ENCODE measurements at places on chromosomes 1 and 21.

DNA sequence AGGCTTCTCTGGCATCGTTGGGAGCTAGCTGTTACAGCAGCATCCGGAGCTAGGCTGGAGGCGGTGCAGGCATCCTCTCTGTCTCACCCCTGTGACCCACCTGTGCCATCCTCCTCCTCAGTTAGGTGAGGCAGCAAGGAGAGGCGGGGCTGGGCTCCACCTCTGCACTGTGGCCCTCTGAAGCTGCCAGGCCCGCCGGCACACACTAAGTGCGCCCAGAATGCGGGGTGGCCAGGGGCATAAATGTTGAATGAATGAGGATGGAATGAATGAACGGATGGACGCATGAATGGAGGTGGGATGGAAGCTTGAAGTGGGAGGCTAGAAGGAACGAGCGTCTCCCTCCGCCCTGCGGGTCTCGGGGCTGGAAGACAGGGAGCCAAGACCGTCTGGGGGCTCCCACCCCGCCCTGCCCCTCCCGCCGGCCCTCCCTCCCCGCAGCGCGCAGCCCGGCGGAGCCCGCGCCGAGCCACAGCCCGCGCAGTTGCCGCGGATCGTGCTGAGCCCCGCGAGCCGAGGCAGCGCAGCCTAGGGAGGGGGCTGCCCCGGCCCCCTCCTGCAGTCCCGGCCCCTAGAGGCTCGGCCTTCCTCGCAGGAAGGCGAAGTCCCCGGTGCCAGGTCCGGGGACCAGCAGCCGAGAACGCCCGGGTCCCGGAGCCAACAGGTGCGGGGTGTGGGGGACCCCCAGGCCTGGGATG lies at the start of gene HCRTR1:
HCRTR1 (plus strand) TSS at position 472 of the 698 bp plus-strand sequence. CDS start 1,504 bp downstream, outside the sequence.
- DNase-seq: no peak

GRCh38 chr1:56585985-56586384 lies 6.6 kb upstream of the PLPP3 start:
- no peak for DNase-seq

DNA sequence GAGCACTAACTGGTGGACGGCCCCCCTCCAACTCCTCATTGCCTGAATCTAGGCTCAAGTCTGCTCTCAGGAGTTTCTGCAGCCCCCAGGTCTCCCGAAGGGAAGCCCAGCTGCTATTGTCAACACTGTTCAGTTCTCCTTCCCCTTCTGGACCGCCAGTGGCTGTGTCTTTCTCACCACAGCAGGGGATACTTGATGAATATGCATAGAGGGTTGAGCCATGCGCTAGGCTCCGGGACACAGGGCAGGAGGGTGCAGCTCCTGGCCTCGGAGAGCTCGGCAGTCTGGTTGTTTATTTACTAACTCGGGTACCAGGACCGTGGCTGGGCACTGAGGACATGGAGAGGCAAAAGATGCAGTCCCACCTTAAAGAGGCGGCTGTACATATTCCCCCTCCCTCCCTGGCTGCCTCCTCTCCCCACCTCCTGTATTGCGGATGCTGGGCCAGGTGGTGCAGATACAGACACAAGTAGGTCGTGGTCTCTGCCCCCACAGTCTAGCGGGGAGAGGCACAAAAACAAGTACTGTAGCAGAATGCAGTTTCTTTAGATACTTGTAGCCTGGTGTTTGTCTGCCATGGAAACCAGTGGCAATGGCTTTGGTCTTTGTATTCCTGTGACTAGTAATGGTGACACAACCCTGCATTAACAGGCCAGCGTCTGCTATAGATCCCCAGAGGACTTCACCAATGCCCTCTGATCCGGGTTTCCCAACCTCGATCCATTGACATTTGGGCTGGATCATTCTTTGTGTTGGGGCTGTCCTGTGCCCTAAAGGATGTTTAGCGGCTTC lies 26.2 kb downstream of the ARHGEF10L start:
- DNase-seq: no peak

DNA sequence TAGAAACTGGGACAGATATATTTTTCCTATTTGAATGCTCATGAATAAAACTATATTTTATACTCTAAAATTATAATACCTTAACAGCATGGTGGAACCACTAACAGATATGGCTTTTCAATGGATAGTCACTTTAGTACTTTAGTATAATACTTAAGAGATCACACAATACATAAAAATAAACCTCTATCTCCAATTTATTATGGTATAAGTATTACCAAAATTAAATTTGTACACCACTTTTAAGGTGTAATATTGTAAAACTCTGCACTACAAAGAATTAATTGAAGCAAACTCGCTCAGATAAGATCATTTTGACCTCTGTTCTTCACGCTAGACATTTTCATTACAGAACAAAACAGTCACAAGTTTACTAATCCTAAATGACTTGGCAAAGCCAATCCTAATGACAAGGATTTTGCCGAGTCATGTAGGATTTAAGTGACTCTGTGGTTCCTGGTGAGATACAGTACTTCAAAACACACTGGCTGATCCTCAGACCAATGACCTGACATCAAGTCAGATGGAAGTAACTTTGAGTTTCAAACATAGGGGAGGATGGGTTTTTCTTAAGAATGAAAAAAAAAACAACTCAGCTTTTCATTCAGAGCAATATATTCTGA lies 200.6 kb downstream of the SMYD3 start:
- DNase-seq: no peak

- DNase-seq: no peak
These were observed 71.7 kb downstream of the GALNT2 start for GRCh38 chr1:230138561-230139239.

- peak; percentile 50 for DNase-seq
These were observed 12.6 kb upstream of the RCSD1 start for GRCh38 chr1:167617153-167618147.

DNA sequence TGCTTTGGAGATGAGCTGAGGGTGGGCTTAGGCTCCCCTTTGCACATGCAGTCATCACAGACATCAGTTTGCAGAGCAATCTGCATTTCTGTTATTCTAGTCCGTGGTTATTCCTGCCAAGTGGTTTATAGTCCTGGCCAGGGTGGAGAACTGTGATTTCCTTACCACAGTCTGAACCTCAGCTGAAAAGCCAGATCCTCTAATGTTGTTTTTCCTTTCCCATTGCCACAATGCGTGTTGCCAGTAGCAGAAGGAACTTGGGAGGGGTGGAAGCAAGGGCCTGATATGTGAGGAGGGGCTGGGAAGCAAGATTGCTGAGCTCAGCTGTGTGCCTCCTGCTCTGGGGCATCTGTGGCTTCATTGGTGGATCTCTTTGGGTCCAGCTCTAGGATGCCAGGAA lies 18.0 kb upstream of the ST3GAL3 start:
- no peak for DNase-seq
